ENCODE measurements at places on chromosomes 16 and 17. TPM values are rescaled to one million over a fixed set of nuclear protein-coding genes. Genes with fewer than 3 reads are reported as not detected.

Gene SUPT6H
- 108 TPM for total RNA-seq

Gene ABAT
- 7.7 TPM for total RNA-seq

Gene DEXI
- total RNA-seq = 40.8 TPM

Gene HASPIN
- 25.7 TPM for total RNA-seq

Gene MT4
- not detected for total RNA-seq

Gene CNGB1
- total RNA-seq = not detected

Gene OTOP3
- not detected for total RNA-seq

- H3K27ac ChIP-seq = peak overlapping the region; percentile 84
- no peaks in the 10 kb centered on the region for H3K27me3 ChIP-seq
- peak overlapping the region; percentile 73 for H3K4me3 ChIP-seq
These were observed 97.0 kb downstream of the PRKCA start for GRCh38 chr17:66399441-66399840.

DNA sequence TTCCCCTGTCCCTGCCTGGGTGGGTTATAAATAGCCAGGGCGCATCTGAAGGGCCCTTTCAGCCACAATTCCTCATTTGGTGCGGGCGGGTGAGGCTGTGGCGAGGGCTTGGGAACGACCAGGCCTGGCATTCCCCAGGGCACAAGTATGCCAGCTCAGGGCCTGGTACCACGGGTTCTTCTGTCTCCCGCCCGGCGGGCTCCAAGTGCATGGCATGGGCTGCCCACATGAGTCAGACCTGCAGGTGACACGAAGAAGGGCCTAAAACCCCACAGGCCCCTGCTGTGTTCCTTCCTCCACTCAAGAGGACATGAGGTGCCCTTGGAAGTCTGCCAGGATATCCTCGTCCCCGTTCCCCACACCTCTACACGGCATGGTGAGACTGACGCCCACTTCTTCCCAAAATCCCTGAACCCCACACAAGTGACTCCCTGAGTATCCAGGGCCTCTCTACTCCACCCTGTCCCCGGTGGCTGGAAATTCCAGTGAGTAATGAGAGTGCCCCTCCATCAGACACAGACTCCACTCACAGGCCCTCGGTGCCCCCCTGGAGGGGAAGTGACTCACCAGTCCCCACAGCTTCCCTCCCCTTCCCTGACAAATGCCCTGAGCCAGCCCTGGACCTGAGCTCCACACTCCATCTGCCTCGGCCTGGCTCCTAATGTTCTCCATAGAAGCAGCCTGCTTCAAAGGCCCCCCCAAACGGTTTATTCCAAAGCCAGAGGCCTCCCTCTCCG, 68.8 kb downstream of the ABR start:
- peaks cover 49% of the 10 kb centered on the region for H3K4me1 ChIP-seq
- peaks cover 2% of the 10 kb centered on the region for H3K36me3 ChIP-seq
- H3K4me3 ChIP-seq = peak overlapping the region; percentile 72
- peak overlapping the region; percentile 45 for H3K27ac ChIP-seq
- DNase-seq = no peak
- H3K27me3 ChIP-seq = no peaks in the 10 kb centered on the region

DNA sequence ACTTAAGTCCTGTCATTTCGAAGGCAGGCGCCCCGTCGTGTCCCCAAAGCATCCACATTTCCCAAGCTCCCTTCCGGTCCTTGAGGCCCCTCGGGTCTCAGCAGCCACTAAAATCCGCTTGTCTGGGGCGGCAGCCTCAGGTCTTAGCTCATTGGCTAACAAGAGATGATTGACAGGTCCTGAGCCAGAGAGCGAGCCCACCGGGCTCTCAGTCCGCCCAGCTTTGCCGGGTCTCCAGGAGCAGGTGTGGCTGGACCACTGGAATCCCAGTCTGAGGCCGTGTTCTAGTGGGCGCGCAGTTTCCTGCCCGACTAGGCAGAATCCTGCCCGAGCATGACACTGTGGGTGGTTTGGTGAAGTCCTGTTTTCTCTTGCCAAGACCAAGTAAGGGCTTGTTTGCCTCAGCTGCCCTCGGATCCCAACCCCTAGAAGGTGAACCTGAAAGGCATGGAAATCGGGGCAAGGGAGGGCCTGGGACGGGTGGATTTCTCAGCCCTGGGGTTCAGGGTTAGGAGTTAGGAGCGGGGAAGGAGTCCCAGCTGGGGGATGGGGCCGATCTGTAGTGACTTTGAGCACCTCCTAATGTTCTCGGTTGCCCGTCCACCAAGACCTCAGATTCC, 42.8 kb downstream of the MRC2 start:
- H3K27me3 ChIP-seq = peaks cover 11% of the 10 kb centered on the region
- no peaks in the 10 kb centered on the region for H3K4me1 ChIP-seq
- no peaks in the 10 kb centered on the region for H3K36me3 ChIP-seq

DNA sequence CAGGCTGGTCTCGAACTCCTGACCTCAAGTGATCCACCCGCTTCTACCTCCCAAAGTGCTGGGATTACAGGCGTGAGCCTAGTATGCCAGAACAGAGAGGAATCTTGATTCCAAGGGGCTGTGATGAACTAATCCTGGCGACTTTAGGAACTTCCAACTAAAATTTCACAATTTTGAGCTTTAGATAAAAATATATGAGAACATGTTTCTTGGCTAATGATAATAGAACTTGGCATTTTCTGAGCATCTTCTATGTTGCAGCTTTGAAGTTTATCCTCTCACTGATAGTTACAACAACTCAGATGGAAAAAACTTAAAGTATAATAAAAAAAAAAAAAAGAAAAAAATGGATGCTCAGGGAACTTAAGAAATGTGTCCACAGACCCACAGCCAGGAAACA, 69.8 kb upstream of the WSCD1 start:
- H3K4me3 ChIP-seq = no peak overlapping the region
- H3K4me1 ChIP-seq = no peaks in the 10 kb centered on the region
- H3K27ac ChIP-seq = no peak overlapping the region

GRCh38 chr16:87198328-87198832, 118.8 kb downstream of the C16orf95 start:
- no peak overlapping the region for H3K4me3 ChIP-seq
- no peak overlapping the region for H3K27ac ChIP-seq
- peaks cover 4% of the 10 kb centered on the region for H3K27me3 ChIP-seq
- H3K36me3 ChIP-seq = no peaks in the 10 kb centered on the region
- H3K4me1 ChIP-seq = peaks cover 5% of the 10 kb centered on the region
- no peak for DNase-seq

DNA sequence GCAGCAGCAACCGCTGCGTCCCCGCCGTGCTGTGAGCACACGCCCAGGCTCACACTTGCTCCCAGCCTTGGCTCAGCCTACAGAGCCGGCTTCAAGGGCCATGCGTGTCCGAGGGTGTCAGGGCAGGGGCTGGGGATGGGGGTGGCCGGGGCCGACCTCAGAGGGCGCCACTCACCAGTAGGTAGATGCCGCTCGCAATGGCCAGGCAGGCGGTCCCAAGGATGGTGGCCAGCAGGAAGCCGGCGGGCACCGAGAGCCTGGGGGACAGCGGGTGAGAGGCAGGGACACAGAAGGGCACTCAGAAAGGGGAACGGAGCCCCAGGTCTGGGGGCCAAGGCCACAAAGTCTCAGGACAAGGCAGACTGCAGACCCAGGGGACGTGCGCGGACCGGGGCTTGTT, 4.9 kb downstream of the CYBA start:
- DNase-seq = no peak
- no peak overlapping the region for H3K4me3 ChIP-seq
- no peak overlapping the region for H3K27ac ChIP-seq
- peaks cover 2% of the 10 kb centered on the region for H3K27me3 ChIP-seq
- H3K4me1 ChIP-seq = peaks cover 6% of the 10 kb centered on the region
- peaks cover 20% of the 10 kb centered on the region for H3K36me3 ChIP-seq

- H3K4me3 ChIP-seq = peak overlapping the region; percentile 27
- H3K4me1 ChIP-seq = peaks cover 32% of the 10 kb centered on the region
- no peak for DNase-seq
- peak overlapping the region; percentile 40 for H3K27ac ChIP-seq
- H3K27me3 ChIP-seq = no peaks in the 10 kb centered on the region
These were observed 30.5 kb upstream of the PLCG2 start for GRCh38 chr16:81748476-81749198.

GRCh38 chr17:12386225-12386624, 279.5 kb upstream of the MYOCD start:
- no peak for DNase-seq
- H3K27me3 ChIP-seq = no peaks in the 10 kb centered on the region
- H3K4me1 ChIP-seq = no peaks in the 10 kb centered on the region
- H3K4me3 ChIP-seq = no peak overlapping the region
- no peak overlapping the region for H3K27ac ChIP-seq

DNA sequence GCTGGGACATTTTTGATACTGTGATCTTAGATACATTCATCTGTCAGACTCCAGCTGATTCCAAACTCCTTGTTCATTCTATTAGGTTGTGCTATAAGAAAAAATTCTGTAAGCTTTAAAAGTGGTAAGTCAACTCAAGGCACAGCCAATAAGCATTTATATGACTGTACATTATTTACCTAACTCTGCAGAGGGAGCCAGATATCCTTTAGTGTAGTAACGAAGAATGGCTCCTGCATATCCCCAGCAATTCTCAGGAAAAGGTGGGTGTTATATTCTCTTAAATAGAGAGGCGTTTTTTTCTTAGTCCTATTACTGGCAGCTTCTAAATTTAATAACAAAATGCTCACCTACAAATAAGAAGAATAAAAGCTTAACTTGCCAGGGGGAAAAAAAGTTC, 374.3 kb upstream of the GOT2 start:
- no peaks in the 10 kb centered on the region for H3K36me3 ChIP-seq
- H3K4me3 ChIP-seq = no peak overlapping the region
- no peaks in the 10 kb centered on the region for H3K4me1 ChIP-seq

- H3K4me3 ChIP-seq = no peak overlapping the region
- DNase-seq = no peak
- H3K36me3 ChIP-seq = peaks cover 22% of the 10 kb centered on the region
- H3K27ac ChIP-seq = no peak overlapping the region
- peaks cover 30% of the 10 kb centered on the region for H3K4me1 ChIP-seq
These were observed 33.2 kb upstream of the MEAK7 start for GRCh38 chr16:84537491-84538151.

- H3K36me3 ChIP-seq = no peaks in the 10 kb centered on the region
- H3K27me3 ChIP-seq = peaks cover 3% of the 10 kb centered on the region
- no peak overlapping the region for H3K27ac ChIP-seq
- H3K4me3 ChIP-seq = no peak overlapping the region
- DNase-seq = no peak
These were observed 35.3 kb upstream of the MMP2 start for GRCh38 chr16:55443434-55444346.

Measured in activated T-helper 1 cell treated with anti-CD3 and anti-CD28 coated beads, Interleukin-12 subunit alpha, Interleukin-12 subunit beta, Interleukin-2, Interleukin-4 antibody, amounts not matched to agents 30 ng/mL and 10 ng/mL and 1 ng/mL, durations not matched to agents 14 hours and 24 hours and 36 hours (primary cell).